ENCODE measurements at places on chromosomes 5 and 9.

DNA sequence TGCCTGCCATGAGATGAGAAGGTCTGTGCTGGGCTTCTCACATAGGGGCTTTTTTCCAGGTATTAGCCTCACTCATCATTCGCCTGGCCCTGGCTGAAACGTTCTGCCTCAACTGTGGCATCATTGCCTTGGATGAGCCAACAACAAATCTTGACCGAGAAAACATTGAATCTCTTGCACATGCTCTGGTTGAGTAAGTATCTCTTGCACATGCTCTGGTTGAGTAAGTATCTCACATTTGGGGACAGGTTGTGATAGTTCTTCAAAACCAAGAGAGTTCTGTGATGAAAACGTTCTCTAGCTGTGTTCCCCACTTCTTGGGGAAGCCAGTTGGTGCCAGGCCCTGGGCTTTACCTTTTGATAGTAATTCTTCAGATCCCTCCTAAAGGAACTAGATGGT lies 17.4 kb upstream of the IL13 start:
- DNase-seq, result no peak

- no peak for DNase-seq
These were observed 68.0 kb upstream of the CTNNA1 start for GRCh38 chr5:138685193-138685745.

DNA sequence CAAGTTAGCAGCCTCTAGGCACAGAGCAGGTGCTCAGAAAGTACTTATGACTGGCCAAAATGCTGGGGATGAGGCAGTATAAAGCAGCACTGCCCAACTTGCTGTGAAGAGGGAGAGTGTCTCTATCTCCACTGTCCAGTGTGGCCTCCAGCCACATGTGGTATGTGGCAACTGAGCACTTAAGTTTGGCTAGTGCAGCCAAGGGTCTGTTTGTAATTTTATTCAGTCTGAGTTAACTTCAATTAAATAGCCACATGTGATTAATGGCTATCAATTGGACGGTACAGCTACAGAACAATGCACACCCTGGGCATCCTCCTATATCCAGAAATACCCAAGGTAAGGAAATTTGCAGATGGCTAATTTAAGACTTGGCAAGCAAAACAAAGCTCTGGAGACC lies 26.9 kb downstream of the ROR2 start:
- no peak for DNase-seq

GRCh38 chr9:120580051-120580896 lies at the start of gene CDK5RAP2:
CDK5RAP2 (minus strand) TSS chr9:120580167; CDS start chr9:120579978, 189 bp downstream.
- DNase-seq, result peak; percentile 89

DNA sequence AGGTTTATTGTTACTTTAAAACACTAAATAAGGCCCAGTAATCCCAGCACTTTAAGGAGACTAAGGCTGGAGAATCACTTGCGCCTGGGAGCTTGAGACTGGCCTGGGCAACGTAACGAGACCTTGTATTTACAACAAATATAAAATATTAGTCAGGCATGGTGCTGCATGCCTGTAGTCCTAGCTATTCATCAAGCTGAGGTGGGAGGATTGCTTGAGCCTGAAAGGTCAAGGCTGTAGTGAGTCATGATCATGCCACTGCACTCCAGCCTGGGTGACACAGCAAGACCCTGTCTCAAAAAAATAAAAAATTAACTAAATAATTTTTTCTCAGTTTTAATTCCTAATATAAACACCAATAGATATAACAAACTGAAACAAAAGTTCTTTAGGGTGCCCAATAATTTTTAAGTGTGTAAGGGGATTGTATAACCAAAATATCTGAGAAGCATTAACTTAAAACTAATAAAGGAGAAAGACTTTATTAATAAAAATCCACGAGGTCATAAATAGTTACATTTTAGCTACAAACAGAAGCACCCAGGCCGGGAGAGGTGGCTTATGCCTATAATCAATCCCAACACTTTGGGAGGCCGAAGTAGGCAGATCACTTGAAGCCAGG lies 32.7 kb downstream of the FAM13B start:
- DNase-seq, result no peak
